ENCODE measurements at places on chromosomes 5 and 9.
A peak's percentile ranks its signal among the peaks of the same experiment; 100 is the strongest.

DNA sequence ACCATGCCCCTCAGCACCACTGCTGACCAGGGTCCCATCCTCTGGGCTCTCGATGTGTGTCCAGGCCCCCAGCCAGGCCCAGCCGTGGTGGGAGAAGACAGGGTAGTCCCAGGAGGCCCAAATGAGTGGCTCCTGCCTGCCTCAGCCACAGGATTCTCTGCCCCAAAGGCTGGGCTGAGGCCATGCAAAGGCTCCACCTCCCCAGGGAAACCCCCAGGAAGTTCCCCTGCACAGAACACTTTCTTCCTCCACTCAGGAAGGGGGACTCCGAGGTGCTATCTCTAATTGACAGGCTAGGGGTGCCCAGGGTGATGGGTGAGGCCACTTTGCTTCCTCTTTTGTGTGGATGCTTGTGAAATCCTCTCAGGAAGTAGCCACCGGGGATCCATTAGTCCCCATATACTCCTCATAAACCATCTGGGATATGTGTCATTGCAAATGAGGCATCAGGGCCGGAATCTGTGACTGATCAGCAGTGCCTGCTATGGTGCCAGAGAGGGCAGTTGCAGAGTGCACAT lies 23.1 kb upstream of the TDRD7 start:
- DNase-seq = peak; percentile 49

- no peak for DNase-seq
Measured at GRCh38 chr9:70060148-70060882, 16.7 kb downstream of the MAMDC2 start.

- DNase-seq = no peak
Measured at GRCh38 chr5:86143837-86144236, 473.9 kb upstream of the COX7C start.

- DNase-seq = peak; percentile 69
Measured at GRCh38 chr5:463952-464351, 21.0 kb downstream of the EXOC3 start.

DNA sequence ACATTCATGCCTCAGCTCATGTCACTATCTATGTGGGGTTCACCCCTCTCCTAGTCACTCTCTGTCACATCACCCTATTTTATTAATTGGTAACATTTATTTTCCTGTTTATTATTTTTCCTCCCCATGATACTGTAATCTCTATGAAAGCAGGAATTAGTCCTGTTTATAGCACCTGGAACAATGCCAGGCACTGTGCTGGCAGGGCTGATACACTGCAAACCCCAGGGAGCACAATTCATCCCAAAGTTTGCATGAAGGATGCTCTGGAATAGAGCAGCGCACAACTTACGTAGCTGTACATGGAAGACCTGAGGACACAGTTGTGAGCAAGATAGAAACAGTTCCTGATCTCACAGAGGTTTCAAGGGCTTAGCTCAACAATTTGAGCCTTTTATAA lies 103.2 kb downstream of the NSG2 start:
- no peak for DNase-seq

DNA sequence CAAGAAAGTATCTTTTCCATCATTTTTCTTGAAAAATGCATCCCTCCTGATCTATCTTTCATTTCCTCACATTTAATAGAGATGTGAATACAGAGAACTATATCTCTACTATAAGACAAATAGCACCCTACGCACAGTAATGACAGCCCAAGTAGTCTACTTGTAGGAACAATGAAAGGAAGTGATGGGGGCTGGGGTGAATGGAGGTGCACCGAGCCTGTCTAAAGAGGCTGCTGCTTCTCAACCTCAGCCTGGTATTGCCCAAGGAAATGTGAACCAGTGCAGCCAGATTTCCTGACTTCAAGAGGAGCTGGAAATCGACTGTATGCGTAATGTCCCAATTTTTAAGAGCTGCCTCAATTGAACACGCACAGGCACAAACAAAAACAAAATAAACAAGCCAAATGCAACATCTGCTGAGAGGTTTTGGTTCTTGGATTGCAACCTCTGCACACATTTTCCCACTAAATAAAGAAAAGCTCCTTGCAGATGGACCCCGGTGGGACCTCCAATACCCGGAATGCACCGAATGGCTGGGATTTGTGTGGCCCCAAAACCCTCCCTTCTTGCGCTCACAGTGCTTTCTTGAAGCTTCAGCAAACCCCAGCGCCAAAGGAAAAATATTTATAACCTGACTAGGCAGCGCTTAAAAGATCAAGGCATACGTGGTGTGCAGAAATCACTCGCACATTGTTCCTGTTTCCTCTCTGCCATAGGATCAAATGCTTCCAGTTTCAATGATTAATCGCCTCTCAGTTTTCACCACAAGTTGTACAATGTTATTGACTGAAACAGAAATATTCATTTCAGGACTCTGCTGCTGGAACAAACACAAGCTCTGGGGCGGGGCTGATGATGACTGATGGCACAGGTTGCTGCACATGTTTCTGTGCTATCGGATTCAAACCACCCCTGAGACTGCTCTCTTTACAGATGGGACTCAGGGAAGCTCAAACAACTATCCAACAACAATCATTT lies 68.3 kb downstream of the KCNIP1 start:
- peak; percentile 77 for DNase-seq

GRCh38 chr9:4167079-4167671 lies 132.7 kb downstream of the GLIS3 start:
- DNase-seq = no peak

GRCh38 chr9:114174557-114174875 lies 19.2 kb downstream of the COL27A1 start:
- no peak for DNase-seq

DNA sequence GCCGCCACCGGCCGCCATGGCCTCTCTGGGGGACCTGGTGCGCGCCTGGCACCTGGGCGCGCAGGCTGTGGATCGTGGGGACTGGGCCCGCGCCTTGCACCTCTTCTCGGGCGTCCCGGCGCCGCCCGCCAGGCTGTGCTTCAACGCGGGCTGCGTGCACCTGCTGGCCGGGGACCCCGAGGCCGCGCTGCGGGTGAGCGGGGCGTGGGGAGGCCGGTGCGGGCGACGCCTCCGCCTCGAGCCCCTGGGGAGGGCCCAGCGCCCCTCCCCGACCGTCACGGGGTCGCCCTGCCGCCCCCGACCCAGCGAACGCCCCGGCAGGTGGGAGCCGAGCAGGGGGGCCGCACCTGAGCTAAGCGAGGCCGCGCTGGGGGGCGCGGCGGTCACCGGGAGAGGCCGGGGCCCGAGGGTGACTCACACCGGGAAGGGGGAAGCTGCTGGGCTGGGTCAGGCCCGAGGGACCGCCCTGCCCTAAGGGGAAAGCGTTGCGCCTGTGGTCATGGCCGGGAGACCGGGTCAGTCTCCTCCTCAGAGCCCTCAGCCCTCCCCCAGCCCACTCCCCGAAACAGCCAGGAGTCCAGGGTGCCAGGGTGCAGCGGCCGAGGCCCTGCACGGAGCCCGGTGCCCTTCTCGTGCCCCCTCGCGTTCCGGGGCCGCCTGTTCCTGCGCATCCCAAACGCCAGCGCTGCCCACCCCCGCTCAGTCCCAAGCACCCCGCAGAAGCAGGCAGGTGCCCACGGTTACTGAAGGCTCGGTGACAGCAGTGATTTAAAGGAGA lies 510 bp downstream of the NOXA1 start:
- DNase-seq = no peak

DNA sequence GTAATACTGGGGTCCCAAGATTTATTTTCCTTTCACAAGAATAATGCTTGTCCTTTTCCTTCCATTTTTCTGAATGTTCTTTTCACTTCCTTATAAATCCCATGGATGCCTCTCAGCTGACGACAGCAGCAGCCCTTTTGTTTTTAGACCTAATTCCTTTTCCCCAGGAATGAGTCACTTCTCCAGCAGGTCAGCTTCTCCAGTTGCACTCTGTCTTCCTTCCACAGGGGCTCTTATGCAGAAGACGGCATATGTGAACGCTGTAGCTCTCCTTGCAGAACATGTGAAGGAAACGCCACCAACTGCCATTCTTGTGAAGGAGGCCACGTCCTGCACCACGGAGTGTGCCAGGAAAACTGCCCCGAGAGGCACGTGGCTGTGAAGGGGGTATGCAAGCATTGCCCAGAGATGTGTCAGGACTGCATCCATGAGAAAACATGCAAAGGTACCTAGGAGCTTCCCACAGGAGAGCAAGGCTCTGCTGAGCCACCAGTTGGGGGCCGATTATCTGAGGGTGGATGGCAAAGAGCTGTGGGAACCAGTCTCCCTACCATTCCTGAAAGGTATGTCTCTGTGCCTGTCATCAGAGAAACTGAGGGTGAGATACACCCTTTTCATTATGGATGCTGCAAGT lies 72.9 kb downstream of the RFK start:
- DNase-seq = no peak

DNA sequence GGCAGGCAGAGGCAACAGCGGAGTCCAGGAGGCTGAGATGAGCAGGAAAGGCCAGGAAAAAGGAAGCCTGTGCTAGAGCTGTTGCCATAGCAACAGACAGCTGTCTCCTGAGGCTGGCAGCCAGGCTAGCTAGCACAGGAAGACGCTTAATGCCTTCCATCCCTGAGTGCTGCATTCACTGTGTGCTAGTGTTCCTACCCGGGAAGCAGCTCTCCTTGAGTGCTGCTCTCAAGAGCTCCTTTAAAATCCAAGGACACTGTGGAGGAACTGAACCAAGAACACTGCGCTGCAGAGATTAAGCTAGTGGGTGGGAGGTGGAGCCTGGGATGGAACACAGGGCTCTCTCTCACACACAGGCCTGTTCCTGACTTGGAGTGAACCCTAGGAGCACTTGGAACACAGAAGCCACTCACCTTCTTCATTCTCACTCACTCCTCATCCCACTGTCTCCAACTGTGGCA lies 53.5 kb upstream of the IL7R start:
- DNase-seq = no peak

GRCh38 chr9:117116084-117116483 lies 298.8 kb downstream of the ASTN2 start:
- DNase-seq = no peak

DNA sequence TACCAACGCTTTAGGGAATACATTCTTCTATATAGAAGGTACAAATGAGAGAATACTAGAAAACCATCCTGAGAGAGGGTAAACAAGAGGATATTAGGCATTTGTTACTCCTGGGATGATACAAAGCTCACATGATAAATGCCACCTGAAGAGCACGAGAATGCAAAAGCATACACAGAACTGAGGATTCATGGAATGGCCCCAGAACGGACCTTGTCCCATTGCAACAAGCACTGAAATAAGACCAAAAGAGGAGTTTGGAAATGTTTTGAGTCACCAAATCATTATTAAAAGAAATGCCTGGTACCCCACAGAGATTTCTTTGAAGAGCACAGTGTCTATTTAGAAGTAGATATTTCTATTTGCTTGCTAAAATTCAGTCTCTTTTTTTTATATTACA lies 173.5 kb downstream of the TTC39B start:
- no peak for DNase-seq

DNA sequence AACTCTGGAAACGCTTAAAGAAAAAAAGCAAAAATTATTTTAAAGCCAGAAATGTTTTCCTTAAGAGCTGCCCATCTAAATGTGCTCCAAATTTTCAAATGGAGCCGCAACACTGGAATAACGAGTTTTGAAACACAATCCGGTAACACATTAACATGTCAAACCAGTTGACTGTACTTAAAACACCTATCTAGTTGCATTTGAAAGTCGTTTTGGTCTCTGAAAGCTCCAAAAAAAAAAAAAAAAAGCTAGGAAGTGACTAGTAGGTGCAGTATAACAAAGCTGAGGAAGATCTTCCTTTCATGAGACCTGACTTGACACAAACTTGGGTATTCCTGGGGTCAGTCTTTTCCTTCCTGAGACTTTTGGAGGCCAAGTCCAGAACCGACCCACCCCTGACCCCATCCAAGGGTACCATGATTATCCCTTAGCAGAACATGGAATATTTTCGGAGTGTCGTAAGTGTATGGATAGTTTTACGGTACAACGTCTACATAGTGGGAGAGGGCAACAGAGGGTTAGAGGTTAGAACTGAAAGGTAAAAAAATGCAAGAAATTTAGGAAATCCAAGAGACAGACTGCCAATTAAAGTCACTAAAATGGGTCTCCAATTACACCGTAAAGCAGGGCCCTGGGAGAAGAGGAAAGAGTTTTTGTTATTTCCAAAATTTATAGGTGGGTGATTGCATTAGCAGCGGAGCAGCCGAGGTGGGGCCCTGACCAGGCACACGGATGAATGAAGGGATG lies 812 bp downstream of the CETN3 start:
- no peak for DNase-seq

GRCh38 chr5:146667633-146668272 lies 151.8 kb upstream of the GPR151 start:
- no peak for DNase-seq

GRCh38 chr5:54628050-54628449 lies 110.5 kb downstream of the SNX18 start:
- DNase-seq = no peak

DNA sequence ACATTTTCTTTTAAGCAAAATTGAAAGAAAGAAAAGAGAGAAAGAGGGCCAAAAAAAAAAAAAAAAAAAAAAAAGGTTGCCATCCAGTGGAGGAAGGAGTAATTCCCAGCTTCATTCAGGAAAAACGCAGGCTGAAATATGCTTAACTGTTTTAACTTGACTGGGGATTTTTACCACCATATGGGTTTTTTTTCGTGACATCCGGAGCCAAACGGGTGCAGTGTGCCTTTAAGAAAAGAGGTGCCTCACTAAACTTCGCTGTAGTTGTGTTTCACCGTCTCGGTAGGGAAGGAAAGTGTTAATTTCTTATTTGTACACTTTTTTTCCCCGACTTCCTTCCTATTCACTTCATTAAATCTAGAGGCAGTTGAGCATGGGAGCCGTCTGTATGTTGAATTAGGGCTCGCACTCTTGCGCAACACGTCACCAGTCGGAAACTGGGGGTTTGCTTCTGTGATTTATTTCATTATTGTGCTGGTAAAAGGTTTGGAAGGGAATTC lies 143.0 kb downstream of the SMARCA2 start:
- DNase-seq = peak; percentile 23

GRCh38 chr9:38332625-38333024 lies 59.9 kb upstream of the ALDH1B1 start:
- no peak for DNase-seq

- no peak for DNase-seq
Measured at GRCh38 chr9:127225801-127226625, 38.6 kb upstream of the GARNL3 start.

DNA sequence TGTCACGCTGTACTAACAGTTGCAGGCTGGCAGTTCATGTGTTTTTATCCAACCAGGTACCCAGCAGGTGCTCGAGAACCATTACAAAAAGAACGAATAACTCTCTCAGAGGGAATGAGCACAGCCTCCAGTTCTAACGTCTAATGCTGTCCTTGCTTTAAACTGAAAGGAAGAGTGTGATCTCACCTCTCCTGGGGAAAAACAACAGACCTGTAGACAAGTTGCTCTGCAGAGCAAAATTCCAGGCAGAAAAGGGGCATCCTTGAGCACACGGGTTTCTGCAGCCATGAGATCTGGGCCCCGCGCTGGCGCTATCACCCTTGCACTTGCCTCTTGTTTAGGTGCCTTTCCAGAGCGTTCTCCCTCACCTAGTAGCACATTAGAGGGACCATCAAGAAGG lies 92.5 kb upstream of the DNAH5 start:
- no peak for DNase-seq
